Activated naive CD4-positive, alpha-beta T cell (primary cell): ENCODE measurements at places on chromosomes 7 and 10.

GRCh38 chr10:17662193-17663138 is 18.5 kb downstream of the STAM start:
- DNase-seq = no peak

- no peak for DNase-seq
Observed at GRCh38 chr10:113056441-113057021, 106.5 kb downstream of the TCF7L2 start.

DNA sequence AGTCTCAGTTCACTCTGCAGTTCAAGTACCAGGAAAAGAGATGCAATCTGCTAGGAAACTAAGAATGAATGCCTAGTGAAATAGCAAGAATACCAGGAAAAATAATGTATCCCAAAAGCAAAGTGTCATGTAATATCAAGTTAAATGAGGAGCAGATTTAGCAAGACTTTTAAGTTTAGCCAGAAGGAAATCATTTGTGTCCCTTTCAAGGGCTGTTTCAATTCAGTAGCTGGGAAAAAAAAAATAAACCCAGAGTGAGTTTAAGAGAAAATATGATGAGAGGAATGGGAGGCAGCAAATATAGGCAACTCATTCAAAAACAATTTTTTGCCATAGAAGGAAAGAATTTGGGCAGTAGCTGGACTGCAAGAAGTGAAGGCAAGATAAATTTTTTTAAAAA is 135.8 kb downstream of the DGKB start:
- no peak for DNase-seq

DNA sequence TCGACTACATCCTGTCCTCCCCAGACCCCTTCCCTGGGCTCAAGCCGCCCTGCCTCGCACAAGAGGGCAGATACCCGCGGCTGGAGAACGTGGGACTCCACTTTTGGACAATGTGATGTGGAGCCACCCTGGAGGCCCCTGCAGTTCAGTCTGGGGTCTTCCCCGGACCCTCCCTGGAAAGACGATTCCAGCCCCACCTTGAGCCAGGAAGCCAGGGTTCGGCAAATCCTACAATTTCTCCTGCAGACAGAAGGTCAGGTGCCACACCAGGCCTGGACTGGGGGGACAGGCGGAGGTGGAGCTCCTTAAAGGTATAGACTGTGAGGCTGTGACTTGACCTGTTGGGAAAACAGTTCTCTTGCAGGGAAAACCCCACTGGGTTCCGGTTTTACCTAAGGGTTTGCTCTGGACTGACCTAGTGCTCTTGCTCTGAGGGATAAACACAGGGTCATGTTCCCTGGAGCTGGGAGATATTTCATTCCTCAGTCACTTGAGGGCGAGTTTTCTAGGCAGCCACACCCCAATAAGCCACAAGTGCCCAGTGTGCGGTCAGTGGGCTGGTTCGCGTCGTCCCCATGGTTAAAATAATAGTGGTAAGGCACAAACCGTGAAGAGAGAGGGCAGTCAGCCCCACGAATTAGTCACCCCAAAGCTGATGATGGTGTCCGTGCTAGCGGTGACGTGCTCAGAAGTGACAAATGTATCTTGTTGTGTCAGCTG is 1.6 kb downstream of the FOXL3 start:
- DNase-seq = no peak

DNA sequence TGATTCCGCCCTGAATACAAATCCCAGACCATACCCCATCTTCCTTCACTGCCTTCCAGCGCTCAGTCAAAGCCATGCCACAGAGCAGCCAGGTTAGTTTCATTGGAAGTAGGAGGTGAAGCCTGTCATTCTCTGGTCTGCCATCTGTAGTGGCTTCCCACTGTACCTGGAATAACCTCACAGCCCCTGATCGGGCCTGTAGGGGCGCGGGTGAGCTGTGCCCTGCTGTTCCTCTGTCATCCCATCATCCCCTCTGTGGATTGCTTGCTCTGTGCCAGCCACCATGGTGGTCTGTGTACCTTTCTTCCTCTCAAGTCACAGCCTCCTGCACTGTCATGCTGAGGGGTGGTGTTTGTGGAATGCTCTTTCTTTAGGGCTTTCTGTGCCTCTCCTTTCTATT is 155.1 kb downstream of the ZNF22 start:
- DNase-seq = no peak

DNA sequence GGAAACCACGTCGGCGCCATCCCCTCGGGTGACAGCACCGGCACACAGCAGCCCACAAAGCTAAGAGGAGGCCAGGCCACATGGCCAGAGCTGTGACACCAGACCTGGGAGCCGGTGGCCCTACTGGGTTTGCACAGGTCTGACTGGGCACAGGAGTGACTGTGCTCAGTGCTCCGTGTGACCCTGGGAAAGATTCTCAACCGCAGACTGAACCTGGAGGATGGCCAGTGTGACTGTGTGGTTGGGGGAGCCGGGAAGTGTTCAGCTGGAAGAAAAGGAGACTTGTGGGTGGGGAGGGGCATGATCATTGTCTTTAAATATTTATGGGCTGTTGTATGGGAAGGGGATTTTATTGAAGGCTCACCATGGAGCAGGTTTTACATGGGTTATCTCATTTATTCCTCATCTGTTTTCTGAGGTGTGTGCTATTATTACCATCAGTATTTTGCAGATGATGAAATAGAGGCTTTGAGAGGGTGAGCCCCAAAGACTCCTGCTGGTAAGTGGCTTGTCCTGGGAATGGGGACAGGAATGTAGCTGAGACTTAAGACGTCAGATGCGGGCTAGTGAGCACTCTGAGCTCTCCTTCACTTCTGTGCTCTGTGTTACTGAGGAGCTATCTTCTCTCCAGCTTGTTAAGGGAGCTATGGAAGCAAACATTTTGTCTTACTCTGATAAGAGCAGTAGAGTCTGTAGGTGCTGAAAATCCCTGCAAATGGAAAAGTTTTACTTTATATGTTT is 127.5 kb downstream of the TMEM178B start:
- no peak for DNase-seq

GRCh38 chr10:3873728-3874461 is 88.9 kb upstream of the KLF6 start:
- DNase-seq = no peak

DNA sequence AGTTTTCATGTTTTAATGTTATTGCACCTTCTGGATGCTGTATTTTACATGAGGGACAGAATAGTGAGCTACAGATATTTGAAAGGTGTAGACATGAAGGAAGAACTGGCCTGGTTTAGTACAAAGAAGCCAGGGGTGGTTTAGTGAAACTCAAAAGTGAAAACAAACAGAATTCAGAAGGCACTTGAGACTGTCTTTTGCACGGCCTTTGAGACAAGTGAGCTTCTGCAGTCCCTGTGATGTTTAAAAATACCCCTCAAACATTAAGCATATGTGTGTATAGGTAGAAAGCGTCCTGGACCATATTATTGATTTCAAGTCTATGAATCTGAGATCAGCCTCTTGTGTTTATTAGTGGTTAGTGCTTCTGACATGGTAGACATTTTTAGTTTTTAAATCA is 118.9 kb downstream of the CDK14 start:
- no peak for DNase-seq

- no peak for DNase-seq
Observed at GRCh38 chr10:90494183-90494582, 363.7 kb downstream of the HTR7 start.

DNA sequence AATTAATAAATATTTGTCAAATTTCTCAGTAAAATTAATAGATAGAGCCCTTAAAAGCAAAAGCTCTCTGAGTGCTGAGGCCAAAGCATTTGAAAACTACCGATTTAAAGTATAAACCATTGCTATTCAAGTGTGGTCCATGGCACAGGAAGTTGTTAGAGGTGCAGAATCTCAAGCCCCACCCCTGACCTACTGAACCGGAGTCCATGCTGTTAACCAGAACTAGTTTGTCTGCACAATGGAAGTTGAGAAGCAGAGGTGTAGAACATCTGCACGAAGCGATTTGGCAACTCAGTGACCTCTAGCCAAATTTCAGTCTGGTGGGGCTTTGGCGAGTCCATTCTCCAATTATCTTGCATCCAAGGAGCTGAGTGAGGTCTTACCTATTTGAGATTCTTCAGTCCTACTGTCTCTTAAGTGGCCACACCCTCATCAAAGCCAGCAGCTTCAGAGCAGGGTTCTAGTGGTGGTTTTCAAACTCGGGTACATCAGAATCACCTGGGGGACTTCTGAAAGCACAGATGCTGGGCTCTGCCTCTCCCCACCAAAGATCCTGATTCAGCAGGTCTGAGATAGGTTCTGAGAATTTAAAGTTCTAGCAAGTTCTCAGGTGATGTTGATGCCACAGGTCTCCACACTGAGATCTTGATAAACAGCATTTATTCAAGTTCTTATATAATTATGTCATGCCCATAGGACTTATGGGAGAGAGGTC is 96.8 kb upstream of the SAMD8 start:
- no peak for DNase-seq

- DNase-seq = no peak
Observed at GRCh38 chr10:20202337-20202736, 386.1 kb downstream of the PLXDC2 start.

DNA sequence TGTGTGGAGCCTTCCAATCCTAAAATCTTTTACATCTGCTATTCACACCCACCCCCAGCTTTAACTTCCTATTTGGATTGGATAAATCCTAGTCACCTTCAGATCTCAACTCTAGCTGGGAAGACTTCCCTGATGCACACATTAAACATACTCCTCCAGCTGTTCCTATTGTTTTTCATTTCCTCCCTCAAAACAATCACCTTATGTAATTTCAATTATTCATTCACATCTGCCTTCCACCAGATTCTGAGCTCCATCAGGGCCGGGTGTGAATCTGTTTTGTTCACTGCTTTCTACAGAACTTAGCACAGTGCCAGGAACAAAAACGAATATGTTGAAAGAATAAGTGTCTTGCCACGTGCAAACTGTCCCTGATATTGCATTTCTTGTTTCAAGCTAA is 497.4 kb downstream of the PLXDC2 start:
- DNase-seq = no peak

GRCh38 chr10:77179015-77179695 is 458.5 kb downstream of the KCNMA1 start:
- DNase-seq = no peak

DNA sequence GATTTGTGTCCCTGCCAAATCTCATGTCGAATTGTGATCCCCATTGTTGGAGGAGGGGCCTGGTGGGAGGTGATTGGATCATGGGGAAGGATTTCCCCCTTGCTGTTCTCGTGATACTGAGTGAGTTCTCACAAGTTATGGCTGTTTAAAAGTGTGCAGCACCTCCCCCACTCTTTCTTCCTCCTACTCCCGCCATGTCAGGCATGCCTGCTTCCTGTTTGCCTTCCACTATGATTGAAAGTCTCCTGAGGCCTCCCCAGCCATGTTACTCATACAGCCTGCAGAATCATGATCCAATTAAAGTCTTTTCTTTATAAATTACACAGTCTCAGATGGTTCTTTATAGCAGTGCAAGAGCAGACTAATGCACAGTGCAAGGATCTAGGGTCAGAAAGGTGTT is 75.4 kb downstream of the CALD1 start:
- DNase-seq = no peak

- no peak for DNase-seq
Observed at GRCh38 chr7:75915416-75916156, 631 bp downstream of the POR start.

GRCh38 chr10:7492660-7493046 is 81.8 kb upstream of the SFMBT2 start:
- DNase-seq = no peak
